Right cardiac atrium (tissue), 5 donors: ENCODE measurements at places on chromosomes 12 and 14. TPM values are rescaled to one million over a fixed set of nuclear protein-coding genes. Genes with fewer than 3 reads are reported as not detected.

DNA sequence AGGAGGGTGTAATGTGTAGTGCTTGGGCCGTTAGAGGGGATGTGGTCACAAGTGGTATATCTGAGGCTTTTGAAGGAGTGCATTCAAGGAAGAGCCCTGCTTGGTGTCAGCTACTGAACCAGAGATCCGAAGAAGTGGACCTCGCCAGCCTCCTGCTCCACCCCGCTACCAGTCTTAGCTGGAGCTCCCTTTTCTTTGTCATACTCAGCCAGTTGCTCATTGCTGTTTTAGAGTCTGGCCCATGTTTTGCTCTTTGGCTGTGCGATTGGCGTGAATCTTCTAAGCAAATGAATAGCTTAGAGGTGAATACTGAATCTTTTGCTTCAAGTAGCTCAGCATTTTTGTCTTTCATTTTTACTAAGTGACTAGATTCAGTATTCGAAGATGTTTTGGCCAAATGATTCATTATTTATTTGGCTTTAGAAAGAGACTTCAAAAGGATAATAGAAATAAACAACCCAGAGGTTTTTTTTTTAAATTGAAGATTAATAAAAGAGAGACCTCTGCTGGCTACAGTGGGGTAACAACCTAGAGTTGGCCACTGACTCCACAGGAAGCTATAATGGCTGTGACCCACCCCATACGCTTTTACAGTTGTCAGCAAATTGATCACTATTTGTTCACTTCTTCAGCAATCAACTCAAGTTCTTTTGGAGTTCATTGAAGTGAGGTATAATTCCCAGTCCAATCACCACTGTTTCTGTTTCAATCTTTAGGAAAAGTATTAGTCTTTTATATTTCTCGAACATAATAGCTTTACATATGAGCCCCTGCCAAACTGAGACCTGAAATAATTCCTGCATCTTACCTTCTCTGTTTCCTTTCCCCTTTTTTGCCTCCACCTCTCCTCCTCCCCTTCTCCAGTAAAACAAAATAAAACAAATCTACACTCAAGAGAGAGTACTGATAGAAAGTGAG is 19.9 kb downstream of the CDKN1B start:
- DNase-seq = no peak

DNA sequence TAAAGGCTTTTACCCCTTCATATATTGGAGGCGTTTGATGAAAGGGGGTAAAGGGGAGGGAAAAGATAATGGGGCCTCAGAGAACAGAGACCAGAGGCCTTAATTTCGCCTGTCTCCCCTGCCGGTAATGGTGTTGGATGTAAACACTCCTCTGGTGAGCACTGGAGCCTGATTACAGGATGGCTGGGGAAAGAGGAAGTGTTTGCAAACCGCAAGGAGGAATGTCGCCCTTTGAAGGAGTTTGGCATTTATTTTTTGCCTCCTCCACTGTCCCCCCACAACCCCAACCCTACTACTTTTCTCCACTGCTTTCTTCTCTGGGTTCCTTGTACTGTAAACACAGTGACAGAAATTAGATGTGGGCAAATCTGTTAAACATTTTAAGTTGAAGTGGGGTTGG is 211.9 kb upstream of the TBX3 start:
- no peak for DNase-seq

GRCh38 chr12:48988030-48988649 is 10.0 kb downstream of the WNT1 start:
- DNase-seq = peak; percentile 61

DNA sequence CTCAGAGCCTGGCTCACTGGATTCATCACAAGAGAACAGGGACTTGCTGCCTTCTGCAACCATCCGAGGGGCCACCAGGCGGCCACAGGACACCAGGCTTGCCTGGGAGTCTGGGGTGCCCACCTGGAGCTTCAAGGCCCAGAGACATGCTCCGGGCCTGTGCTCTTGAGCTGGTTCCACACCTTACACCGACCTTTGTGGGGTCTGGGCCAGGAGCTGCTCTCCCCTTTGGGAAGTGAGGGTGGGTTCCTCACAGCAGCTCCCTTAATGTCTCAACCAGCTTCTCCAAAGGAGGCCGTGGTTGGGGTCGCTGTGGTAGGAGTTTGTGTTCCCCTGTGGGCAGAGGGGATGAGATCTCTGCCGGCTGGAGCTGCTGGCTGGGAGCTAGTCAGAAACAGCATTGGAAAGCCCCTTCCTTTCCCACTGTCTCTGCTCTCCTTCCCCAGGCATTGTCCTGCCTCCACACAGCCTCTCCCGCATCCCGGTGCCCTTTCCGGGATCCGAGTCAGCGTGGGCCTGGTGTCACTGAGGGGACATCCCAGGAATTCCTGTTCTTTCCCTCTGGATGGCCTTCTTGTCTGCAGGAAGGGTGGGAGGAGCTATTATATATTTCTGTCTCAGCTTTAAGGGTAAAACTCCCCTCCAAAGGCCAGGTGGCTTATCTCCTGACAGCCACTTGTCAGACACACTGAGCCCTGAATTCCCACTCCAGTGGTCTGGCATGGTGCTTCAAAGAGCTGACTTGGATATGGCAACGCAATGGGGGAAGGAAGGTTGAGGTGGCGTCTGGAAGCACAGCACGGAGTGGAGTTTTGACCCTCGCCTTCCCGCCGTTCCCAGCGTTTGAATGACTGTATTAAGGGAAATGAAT is 5.1 kb upstream of the PAPLN start:
- no peak for DNase-seq

GRCh38 chr12:2477009-2477766 is 317.6 kb upstream of the FKBP4 start:
- DNase-seq = no peak

DNA sequence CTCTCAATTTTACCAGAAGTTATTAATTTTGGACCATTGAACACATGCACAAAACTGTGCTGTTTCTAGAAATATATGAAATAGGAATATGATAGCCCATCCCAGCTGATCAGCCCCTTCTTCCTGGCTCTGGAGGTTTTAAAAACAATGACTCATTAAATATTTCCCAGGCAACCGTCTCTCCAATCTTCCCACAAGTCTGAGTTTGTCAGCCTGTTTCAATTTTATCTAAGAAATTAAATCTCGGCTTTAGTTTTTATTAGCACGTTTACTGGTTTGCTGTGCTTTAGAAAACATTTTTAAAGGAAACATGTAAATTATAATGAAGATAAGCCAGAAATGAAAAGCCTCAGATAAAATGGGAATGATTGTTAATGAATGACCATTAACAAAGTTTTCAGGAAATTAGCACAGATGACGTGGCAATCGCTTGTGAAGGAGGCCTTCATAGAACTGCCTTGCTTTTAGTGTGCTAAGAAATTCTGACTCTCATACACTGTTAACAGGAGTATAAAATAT is 89.3 kb upstream of the RAP1B start:
- DNase-seq = no peak

- DNase-seq = peak; percentile 37
Measured at GRCh38 chr14:77882636-77883035, 82.7 kb downstream of the ADCK1 start.

GRCh38 chr12:76586764-76587395 is 27.3 kb upstream of the OSBPL8 start:
- no peak for DNase-seq

Gene GLS2
- 0.42 TPM for total RNA-seq

Gene PWP1
- 11.4 TPM for total RNA-seq

Gene SLC6A15
- not detected for total RNA-seq

Gene A2ML1
- 0.88 TPM for total RNA-seq

Gene KRT2
- not detected for total RNA-seq

Gene PRKD1
- 8.5 TPM for total RNA-seq
